ENCODE measurements at places on chromosomes 6 and 20.

DNA sequence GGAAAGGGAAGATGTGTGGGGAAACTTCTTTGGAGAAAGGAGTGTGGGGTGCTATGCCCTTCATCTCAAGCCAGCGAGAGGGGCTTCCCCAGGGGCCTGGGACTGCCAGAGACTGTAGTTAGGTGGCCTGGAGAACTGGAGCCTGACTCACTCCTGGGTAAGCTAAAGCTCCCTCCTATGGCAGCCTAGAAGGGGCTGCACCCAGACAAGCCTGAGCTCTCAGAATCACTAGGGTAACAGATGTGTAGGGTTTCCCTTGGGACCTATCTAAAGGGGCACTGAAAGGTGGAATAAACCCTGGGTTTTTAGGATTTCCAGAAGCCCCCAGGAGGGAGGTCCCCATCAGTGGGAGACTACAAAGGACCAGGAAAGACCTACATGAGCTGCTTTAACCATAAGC lies 1.6 kb upstream of the ARMC2 start:
- DNase-seq = no peak

DNA sequence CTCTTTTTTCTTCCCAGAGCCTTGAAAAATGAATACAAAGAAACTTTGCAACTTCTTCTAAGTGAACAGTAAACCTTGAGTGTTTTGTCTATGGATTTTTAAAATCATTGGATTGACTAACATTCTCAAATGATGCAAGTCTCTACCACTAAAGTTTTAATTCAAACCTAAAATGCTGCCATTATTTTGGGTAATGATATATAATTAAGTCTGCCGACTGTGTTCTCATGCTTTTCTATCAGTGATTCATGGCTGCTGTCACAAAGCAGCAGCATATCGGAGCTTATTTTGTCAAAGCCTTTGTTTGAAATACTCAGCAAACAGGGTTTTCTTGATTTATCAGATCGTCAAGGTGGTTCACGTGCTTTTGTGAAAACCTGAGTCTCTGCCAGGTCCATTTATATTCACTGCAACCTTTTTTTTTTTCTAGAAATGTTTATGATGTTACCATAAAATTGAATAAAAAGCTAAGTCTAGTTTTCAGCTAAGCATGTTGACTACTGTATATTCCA lies 96.3 kb downstream of the GJA1 start:
- no peak for DNase-seq

- DNase-seq = no peak
These were observed 29.6 kb downstream of the OR2B2 start for GRCh38 chr6:27882624-27883023.

DNA sequence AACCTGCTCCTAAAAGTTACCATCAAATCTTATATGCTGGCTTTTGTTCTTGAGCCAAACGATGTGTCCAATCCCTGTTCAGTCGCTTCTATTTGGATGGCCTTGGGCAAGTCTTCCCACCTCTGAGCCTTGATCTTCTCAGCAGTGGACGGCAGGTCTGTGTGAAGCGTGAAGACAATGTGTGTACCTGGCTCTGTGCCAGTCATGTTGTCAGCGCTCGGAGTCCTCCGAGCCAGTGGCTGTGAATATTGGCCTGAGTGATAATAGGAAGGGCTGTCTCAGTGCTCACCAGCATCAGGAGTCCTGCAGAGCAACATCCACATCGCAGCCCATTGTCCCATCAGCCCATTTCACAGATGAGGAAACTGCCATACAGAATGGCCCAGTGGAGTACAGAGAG lies 219.0 kb downstream of the CDC5L start:
- no peak for DNase-seq
